ENCODE measurements at places on chromosomes 2 and 18.

DNA sequence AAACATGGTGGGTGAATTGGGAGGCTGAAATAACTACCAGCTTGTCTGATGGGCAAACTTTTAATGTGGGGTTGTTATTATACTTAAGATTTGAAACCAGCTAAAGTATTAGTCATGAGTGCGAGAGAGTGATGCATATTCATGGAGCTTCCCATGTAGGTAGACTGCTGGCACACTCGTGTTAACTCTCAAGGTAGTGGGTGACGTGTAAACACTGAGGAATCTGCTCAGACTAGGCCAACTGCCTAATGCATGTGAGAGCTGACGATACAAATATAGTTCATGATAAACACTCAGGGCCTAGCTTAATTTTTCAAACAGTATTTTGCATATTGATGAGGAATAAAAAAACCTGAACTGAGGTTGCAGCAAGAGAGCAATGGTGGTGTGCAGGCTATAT lies 1165.7 kb upstream of the PIK3C3 start:
- DNase-seq = no peak

GRCh38 chr18:26405190-26405801 lies 143.1 kb downstream of the KCTD1 start:
- peak; percentile 43 for DNase-seq

DNA sequence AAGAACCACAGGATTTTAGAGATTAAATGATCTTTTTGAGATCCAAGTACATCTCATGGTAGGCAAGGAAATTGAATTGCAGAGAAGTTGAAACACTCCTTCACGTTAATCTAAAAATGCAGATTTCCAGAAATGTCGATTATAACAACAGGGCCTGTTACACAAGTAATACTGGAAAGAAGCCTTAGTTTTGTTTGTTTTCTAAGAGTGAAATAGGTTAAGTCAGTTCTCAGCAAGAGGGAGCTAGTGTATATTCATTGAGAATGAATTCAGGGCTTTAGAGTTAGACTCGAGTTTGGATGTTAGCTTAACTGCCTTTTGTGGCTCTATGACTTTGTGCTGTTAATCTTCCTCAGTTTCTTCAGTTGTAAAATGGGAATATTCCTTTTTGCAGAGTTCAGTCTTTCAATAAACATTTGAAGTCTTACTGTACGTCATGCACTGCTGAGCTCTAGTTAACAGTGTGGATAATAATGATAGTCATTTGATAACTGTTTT lies 926 bp downstream of the NDUFV2 start:
- DNase-seq = no peak

- no peak for DNase-seq
Observed at GRCh38 chr2:168526641-168527040, 70.6 kb downstream of the CERS6 start.

- DNase-seq = no peak
Observed at GRCh38 chr18:7608781-7609201, 41.7 kb downstream of the PTPRM start.

DNA sequence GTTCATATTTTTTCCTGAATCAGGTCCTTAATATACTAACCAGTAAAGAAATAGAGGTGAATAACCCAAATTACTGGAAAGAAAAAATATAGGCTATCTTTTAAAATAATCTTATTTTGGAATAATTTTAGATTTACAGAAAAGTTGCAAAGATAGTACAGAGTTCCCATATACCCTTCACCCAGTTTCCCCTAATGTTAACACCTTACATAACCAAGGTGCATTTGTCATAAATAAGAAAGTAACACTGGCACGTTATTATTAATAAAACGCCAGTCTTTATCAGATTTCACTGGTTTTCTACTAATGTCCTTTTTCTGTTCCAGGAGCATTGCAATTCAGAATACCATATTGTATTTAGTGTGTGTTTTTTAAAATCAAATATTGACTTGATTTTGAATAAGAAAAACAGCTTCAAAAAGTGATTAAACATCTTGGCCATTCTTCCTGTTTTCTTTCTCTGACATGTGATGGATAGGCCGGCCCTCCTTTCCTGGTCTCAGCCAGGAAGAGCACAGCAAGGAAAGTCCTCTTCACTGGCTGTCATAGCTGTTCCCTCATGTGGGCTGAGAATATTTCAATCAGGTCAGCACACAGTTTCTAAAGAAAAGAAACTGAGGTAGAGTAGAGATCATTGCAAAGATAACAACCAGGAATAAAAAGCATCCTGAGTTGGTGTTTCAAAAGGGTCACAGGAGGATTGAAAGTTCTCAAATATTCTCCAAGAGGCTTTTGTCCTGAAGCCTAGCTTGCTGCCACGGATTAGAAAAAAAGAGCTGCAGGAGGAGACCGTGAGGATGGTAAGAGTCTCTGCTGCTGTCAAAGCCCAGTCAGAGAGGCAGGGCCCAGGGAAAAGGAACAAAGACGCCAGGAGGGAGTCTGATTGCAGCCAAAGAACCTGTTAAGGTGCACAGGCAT lies 79.3 kb upstream of the ARL5A start:
- no peak for DNase-seq

GRCh38 chr2:43424262-43425207 lies 171.3 kb downstream of the THADA start:
- no peak for DNase-seq

- no peak for DNase-seq
Observed at GRCh38 chr2:144553379-144553778, 33.5 kb upstream of the ZEB2 start.

- no peak for DNase-seq
Observed at GRCh38 chr18:64131314-64131713, 17.6 kb downstream of the LINC00305 start.

- DNase-seq = peak; percentile 69
Observed at GRCh38 chr2:20617892-20618467, 32.9 kb downstream of the HS1BP3 start.

DNA sequence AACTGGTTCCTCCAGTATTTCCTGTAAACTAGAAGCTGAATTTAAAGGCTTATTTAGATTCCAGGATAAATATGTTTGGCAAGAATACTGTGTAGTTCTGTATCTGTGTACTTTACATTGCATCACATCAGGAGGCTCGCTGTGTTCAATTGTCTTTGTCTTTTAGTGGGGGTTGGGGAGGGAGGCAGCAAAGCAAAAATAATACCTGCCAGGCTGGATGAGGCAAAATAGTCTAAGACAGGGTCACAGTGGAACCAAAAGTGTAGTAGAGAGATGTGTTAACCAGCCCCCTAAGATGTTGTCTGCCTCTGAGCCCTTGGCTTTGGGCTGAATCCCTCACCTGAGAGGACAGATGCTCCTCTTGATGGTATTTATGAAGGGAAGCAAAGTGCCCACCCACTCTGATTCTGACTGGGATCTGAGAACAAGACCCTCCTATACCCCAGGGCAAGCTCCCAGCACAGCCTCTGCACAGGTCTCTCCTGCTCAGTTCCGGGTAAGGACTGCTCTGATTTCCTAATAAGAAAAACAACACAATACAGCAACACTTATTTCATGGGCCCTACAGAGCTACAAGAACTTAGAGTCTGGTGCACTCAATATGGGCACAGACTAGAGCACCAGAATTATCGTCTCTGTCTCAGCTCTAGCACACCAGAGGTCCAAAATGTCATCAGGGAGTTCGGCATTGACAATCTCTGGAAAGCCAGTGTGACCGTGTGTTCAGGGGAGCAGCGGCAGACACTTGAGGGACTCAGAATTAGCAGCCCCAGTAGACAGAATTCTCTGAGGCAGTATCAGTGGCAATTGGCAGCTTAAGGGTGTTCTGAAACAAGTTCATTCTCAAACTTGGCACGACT lies 7.2 kb upstream of the AFTPH start:
- no peak for DNase-seq

DNA sequence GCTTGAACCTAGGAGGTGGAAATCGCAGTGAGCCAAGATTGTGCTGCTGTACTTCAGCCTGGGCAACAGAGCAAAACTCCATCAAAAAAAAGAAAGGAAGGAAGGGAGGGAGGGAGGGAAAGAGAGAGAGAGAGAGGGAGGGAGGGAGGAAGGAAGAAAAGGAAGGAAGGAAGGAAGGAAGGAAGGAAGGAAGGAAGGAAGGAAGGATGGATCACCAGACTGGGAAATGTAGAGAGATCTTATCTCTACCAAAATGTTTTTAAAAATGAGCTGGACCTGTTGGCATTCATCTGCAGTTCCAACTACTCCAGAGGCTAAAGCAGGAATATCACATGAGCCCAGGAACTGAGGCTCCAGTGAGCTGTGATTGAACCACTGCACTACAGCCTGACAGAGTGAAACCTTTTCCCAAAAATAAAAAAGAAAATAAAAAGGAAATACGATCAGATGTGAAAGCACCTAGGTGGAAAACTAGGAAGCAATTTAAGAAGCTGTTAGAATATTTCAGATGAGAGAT lies 239.4 kb downstream of the CDH7 start:
- peak; percentile 2 for DNase-seq

GRCh38 chr2:98458207-98458606 lies 13.5 kb downstream of the INPP4A start:
- no peak for DNase-seq

- DNase-seq = no peak
Observed at GRCh38 chr2:225025917-225026571, 16.2 kb downstream of the DOCK10 start.

DNA sequence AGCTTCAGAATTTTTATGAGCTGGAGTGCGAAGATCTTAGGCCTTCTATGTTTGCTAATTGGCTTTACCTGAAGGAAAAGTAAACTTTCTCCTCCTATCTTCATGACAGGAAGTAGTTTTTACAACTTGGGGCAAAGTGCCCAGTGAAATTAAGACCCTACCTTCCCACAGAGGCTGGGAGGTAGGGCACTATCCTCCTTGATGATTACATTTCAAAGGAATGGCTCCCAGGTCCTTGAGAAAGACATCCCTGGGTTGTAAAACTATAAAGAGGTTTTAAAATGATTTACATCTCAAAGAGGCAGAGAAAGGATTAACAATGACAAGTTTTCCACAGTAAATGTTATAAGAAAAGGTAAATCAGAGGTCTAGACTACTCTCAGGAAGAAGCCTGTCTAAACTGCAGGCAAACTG lies 155.8 kb downstream of the CDH7 start:
- DNase-seq = no peak

- DNase-seq = no peak
Observed at GRCh38 chr2:138689705-138690104, 90.5 kb downstream of the NXPH2 start.

GRCh38 chr2:199936554-199936953 lies 18.7 kb downstream of the TYW5 start:
- DNase-seq = no peak

DNA sequence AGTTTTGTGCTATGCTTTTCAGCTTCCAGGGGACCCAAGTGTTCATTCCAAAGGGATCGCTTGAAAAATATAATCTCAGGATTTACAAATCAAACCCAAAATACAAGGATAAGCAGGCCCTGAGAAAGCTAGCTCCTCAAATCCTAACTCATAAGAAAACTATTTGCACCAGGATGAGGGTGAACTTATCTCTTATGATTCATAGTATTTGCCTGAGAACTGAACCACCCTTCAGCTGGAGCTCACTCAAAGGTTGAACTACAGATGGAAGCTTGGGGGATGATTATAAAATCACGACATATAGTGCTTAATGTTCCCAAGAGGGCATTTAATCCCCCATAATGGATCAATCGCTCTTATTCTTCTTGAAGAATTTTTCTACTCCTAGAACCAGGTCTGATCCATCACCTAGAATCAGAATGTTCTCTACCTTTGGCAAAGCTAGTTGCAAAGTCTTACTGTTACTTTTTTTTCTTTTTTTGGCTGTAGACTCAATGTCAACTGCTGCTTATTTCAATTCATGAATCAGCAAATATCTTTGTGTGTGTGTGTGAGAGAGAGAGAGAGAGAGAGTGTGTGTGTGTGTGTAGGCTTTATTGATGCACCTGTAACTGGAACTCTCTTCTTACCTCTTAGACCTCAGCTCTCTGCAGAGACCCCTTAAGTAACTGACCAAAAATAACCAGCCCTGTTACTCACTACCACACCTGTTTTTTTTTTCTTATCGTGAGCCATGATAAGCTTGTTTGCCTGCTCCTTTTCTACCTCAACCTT lies 44.8 kb downstream of the ARL4C start:
- DNase-seq = no peak

DNA sequence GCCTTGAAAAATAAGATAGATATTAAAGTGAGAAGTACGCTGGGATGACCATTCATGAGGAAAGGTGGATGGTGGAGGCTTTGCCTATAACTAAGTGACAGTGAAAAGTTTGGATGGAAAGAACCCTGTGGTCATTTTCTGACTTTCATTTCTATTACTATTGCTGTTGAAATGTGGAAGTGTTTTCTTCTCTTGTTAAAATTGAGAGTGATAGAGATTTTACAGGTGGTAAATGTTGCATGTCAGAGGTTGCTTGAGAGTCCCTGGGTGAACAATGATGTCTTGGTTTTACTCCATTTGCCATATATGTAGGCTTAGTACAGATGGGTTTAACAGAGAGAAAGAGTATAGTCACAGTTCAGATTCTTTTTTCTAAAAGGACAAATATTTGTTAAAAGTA lies 18.4 kb downstream of the NCOA1 start:
- no peak for DNase-seq

DNA sequence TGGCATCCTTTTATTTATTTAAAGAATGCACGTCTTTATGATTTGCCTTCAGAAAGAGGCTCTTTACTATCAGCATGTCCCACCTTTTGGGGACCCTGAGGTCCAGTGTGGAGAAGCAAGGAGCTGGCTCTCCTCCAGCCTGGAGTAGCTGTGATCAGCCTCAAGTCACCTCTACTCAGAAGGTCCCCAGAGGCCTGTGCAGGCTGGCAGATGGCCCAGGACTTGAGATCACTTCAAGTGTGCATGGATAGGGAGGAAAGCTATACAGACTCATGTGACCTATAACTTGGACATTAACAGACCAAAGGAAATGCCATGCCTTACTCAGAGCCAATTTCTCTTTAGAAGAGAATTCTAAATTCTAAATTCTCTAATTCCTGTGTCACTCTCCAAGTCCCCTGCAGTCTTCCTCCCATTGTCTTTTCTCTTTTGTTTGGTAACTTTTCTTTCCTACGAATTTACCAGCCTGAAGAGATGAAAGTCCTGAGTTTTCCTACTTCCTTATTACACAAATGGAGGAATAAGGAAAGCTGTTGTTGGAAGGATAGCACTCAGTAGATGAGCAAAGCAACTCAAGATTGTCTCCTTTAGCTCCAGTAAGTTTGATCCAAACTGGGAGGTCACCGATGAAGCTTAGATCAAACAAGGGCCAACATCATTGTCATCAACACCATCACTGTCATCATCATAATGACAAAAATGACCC lies 163.9 kb downstream of the GFPT1 start:
- DNase-seq = no peak

DNA sequence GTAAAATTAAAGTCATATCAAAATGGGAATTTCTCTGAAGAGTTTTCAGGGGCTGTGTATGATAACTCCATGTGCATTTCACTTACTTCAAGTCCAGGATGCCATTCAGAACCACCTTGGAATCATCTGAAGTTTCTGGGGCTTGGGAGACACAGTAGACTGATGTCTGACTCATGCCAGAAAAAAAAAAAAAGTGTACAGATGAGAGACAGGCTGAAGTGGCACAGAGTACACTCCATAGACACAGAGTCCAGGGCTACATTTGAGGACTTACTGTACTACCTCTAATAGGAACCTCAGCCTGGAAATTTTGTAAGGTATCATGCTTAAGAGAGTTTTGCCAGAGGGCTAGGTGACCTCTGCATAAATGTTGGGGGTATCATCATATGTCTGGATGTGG lies 92.0 kb downstream of the SS18 start:
- no peak for DNase-seq

All from right kidney (tissue), 9 donors.